ENCODE measurements at places on chromosomes 4 and X. TPM values are rescaled to one million over a fixed set of nuclear protein-coding genes. Genes with fewer than 3 reads are reported as not detected.

DNA sequence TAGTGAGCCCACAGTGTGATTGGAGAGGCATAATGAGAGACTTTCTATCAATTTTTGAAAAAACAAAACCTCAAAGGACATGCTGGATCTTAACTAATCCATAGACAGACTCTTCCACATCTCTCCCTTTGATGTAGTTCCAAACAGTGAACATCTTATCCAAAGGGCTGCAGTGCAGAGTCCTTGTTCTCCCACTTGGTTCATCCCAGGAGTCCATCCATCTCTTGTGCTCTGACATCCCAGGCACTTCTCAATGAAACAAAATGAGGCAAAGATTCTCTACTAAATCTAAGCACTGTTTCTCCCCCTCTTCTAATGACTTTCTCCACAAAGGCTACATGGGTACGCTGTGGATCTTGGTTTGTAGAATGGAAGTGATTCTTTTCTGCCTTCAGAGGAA is 8.3 kb downstream of the SHROOM3 start:
- no peak overlapping the region for H3K4me3 ChIP-seq
- peaks cover 2% of the 10 kb centered on the region for H3K27me3 ChIP-seq
- no peaks in the 10 kb centered on the region for H3K4me1 ChIP-seq
- H3K36me3 ChIP-seq, result no peaks in the 10 kb centered on the region
- DNase-seq, result no peak

The EMCN gene
- not detected for total RNA-seq

DNA sequence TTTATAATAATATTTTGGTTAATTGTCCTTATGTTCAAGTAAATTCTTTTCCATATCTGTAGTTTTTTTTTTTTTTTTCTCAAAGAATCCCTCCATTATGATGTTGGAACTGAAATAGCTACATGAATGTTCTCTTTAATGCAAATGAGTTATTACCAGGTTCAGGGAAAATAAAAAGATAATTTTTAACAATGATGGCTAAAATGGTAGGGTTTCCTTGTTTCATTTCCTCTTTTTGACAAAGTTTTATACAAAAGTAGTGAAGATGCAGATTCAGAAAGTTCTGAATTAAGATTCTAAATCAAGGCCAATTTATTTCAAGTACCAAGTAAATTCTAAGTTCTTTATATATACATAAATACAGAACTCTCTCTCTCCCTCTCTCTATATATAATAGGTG is 779.0 kb upstream of the INTU start:
- no peak overlapping the region for H3K4me3 ChIP-seq
- H3K27ac ChIP-seq, result no peak overlapping the region
- no peaks in the 10 kb centered on the region for H3K4me1 ChIP-seq
- no peaks in the 10 kb centered on the region for H3K36me3 ChIP-seq
- no peaks in the 10 kb centered on the region for H3K27me3 ChIP-seq
- DNase-seq, result no peak

DNA sequence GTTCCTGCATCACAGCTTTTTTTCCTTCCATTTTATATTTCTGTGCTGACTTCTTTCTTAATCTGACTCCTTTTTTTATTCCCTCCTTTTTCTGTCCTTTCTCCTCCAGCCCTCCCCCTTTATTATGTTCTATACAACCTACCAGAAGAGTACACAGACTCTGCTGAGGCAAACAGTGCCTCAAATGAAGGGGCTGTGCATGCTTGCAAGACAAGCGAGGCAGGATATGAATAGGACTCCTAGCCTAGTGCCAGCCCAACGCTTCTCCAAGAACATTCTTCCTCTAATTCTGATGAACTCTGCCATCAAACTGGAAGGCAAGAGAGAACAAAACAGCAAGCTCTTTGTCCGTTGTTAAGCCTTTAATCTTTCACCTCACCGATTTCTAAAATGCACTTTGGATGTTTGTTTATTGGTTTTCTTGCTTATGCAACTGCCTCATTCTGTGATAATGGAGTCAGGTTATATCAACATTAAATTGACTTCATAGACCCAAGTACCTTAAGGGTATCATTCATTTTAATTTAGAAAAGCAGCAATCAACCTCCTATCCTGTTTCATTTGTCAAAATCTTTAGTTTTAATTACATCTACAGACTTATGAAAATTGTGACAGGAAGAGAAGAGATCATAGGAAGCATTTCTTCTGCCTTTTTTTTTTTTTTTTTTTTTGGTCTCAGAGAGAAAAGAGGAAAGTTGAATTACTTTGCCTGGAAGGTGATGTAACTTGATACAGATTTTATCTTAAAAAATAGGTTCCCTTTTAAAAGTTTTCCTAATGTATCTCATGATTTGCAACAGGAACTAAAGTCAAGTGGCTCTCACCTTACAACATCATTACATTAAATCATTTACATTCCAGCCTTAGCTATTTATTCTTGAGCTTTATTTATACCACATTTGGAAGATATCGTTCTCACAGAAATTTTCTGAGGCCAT is 284.7 kb upstream of the FTHL17 start:
- no peak overlapping the region for H3K27ac ChIP-seq
- no peaks in the 10 kb centered on the region for H3K4me1 ChIP-seq
- H3K27me3 ChIP-seq, result no peaks in the 10 kb centered on the region
- H3K36me3 ChIP-seq, result no peaks in the 10 kb centered on the region
- H3K4me3 ChIP-seq, result no peak overlapping the region

- no peaks in the 10 kb centered on the region for H3K36me3 ChIP-seq
- H3K4me3 ChIP-seq, result no peak overlapping the region
These were observed 144.4 kb upstream of the GUCY1A1 start for GRCh38 chr4:155522201-155522600.

DNA sequence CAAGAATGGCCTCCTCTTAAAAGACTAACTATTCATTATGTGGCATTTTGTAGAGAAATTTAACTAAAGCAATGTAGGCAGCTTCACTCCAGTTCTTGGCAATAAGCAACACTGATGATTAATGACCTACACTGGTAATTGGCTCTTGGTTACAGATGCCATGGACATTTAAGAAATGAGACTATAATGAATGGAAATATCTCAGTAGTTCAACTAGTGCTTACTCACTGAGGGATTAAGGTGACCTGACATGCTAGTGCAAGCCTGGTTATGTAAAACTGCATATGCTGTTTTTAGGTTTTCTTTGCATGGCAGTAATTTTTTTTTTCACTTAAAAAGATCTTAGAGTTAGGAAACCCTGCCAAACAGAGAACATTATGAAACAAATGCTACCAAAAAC is 152.7 kb upstream of the AADAT start:
- no peaks in the 10 kb centered on the region for H3K4me1 ChIP-seq
- H3K4me3 ChIP-seq, result no peak overlapping the region
- H3K36me3 ChIP-seq, result no peaks in the 10 kb centered on the region
- no peak overlapping the region for H3K27ac ChIP-seq
- no peaks in the 10 kb centered on the region for H3K27me3 ChIP-seq

- no peak for DNase-seq
- H3K4me3 ChIP-seq, result no peak overlapping the region
- H3K4me1 ChIP-seq, result no peaks in the 10 kb centered on the region
- no peaks in the 10 kb centered on the region for H3K36me3 ChIP-seq
These were observed 47.4 kb upstream of the PHOX2B start for GRCh38 chr4:41795796-41796385.

GRCh38 chrX:112669824-112670223 is 9.9 kb downstream of the LHFPL1 start:
- H3K27me3 ChIP-seq, result no peaks in the 10 kb centered on the region
- no peak for DNase-seq
- no peaks in the 10 kb centered on the region for H3K4me1 ChIP-seq
- H3K4me3 ChIP-seq, result no peak overlapping the region
- no peak overlapping the region for H3K27ac ChIP-seq

The GLOD5 gene
- total RNA-seq, result not detected

The SORBS2 gene
- total RNA-seq, result not detected

- H3K4me3 ChIP-seq, result peak overlapping the region; percentile 69
- no peaks in the 10 kb centered on the region for H3K27me3 ChIP-seq
- peak overlapping the region; percentile 30 for H3K27ac ChIP-seq
- peak; percentile 53 for DNase-seq
- H3K4me1 ChIP-seq, result peaks cover 15% of the 10 kb centered on the region
- peaks cover 5% of the 10 kb centered on the region for H3K36me3 ChIP-seq
These were observed 13.9 kb upstream of the ETDC start for GRCh38 chrX:135295238-135295943.

The HSD17B11 gene
- total RNA-seq, result 34.9 TPM

The PARM1 gene
- 0.06 TPM for total RNA-seq
